ENCODE measurements at places on chromosomes 12 and 14.

DNA sequence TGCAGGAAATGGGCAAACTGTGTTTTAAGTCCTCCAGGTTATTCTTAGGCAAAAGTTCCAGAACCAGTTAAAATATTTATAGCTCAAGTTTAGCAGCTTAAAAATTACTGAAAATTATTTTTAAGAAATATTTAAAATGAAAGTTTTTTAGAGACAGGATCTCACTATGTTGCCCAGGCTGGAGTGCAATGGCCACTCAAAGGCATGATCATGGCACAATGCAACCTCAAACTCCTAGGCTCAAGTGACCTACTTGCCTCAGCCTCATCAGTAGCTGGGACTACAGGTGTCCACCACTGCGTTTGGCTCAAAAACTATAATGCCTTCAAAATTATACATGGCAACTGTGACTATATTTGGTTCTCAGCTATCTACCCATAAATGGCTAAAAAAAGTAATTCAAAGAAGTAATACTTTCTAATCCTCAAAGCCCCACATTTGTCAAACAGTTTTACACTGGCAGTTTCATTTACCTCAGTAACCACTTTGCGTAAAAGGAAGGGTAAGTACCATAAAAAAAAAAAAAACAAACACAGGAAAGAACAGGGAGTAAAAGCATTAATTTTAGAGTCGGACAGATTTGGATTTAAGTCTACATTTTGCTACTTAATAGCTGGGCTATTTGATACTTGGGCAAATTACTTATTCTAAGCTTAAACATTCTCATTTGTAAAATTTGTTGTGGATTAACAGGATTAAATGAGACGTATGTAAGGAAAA, 9.2 kb downstream of the KLHL28 start:
- no peak for DNase-seq

GRCh38 chr14:38207377-38207735, 348 bp upstream of the SSTR1 start:
- no peak for DNase-seq

DNA sequence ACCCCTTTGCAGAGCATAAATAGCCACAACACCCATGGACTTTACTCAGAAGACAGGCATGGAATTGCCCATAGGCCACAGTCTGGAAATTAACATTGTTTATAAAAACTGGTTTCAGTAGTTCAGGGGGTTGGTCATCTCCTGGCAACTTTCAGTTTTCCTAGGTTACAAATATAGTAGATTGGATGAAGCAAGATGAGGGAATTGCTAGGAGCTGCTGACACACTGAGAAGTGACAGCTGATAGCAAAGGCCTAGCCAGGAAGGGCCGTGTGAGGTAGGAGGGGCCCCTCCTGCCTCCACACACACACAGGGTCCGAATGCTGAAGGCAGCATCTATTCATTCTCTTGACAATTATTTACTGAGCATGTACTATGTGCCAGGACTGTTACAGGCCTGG, 8.3 kb downstream of the GALNT16 start:
- no peak for DNase-seq

DNA sequence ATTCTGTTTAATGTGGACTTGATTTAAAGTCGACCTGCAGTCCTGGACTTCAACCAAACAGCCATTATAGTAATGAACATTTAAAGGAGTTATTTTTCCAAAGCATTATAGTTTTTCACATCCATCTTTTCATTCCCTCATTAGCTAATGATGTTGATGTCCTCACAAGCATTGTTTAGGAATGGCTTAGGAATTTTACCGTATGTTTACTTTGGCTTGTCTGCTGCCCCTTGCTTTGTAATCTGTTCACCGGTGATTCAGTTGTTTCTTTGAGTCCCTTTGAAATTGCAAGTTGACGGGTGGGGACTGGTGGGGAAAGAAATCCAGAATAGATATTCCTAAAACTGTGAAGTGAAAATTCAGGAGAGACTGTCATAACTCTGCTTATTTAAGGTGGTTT, 25.4 kb downstream of the PRKCH start:
- no peak for DNase-seq

DNA sequence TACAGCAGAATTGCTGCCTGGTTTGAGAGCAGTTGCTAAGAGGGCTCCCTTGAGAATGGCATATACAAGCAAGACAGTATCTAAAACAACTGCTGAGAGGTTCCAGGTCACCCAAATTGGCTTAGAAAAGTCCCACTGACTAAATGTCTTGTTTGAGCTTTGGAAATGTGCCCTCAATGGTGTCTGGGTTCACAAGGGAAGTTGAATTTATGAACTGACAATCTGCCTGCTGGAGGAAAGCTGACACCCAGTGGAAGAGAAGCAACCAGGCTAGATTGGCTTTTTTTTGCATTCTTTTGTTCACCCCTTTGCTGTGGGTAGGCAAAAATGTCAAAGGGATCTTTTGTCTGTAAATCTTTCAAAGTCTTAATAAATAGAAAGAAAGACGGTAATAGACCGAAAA, 44.6 kb upstream of the NPFF start:
- no peak for DNase-seq

- DNase-seq = no peak
Measured at GRCh38 chr12:112977641-112978040, 678 bp upstream of the OAS2 start.

DNA sequence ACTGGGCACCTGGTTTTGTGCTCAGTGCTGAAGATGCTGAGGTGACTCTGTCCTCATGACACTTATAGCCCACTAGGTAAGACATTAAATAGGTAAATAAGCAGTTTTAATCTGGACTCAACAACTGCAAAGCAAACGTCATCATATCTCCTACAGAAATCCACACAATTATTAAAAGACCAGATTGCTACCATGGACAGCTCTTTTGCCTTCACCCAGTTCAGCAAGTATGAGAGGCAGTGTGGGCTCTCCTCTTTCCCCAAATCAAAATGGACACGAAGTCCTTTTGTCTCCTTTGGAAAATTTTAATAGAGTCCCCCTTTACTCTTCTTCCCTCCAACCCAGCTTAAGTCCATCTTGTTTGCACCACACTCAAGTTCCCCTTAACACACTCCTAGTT, 171.1 kb downstream of the RPAP3 start:
- no peak for DNase-seq

GRCh38 chr12:52147367-52147963, 44.3 kb downstream of the KRT80 start:
- DNase-seq = no peak

GRCh38 chr12:95949477-95950206, 6.5 kb downstream of the AMDHD1 start:
- DNase-seq = no peak

GRCh38 chr12:112303004-112303403, 79.2 kb downstream of the HECTD4 start:
- DNase-seq = peak; percentile 46

GRCh38 chr12:127078577-127079350, 1188.2 kb upstream of the TMEM132C start:
- no peak for DNase-seq

GRCh38 chr12:48038085-48038484, 33.8 kb upstream of the COL2A1 start:
- no peak for DNase-seq

- no peak for DNase-seq
Measured at GRCh38 chr12:42686514-42687172, 97.1 kb upstream of the PRICKLE1 start.

- DNase-seq = no peak
Measured at GRCh38 chr14:86243158-86243557, 713.2 kb downstream of the FLRT2 start.

DNA sequence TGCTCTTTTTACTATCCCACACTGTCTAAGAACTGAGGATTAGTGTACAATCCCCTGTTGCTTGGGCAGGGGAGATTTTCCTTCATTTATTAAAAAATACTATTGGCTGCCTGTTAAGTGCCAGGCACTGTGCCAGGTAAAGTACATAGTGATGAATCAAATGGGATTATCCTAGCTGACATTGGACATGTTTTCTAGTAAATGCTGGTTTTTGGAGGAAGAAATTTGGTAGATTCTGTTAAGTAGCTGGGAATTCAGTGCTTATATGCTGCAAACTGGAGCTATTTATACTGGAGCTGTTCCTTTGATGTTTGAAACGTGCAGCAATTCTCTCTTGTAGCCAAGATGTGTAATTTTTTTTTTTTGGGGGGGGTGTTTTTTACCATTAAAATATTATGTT, 299.6 kb downstream of the EMP1 start:
- no peak for DNase-seq

GRCh38 chr12:48779869-48780268, 9.0 kb downstream of the ADCY6 start:
- DNase-seq = no peak

DNA sequence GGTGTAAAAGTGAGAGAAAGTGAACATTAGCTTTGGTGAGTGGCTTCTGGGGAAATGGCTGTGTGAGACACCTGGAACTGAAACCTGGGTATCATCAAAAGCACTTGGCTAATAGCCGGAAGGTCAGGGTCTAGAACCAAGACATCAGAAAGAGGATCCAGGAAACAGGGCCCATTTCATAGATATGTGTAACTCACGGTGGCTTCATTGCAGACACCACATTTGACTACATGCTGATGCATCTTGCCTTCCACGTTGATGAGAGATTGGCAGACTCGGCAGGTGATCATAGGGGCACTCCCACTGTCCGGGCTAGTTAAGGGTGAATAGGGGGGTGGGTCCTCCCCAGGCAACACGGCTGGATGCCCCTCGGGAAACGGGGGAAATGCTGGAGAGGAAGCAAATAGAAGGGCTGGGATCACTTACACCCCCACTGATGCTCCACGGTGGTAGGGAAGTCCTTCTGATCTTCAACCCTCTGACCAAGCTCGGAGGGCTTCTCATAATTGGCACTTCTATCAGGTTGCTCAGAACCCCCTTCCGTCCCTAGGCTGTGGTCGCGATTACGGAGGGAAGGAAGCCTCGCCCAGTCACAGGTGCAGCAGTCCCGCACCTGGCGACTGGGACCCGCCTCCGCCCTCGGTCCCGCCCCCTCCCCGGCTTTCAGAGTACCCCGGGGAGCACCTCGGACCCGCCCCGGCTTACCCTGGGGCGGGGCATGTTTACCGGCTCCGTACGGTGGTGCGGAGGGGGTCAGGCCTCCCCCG, 593 bp downstream of the PIP4P1 start:
- DNase-seq = no peak

DNA sequence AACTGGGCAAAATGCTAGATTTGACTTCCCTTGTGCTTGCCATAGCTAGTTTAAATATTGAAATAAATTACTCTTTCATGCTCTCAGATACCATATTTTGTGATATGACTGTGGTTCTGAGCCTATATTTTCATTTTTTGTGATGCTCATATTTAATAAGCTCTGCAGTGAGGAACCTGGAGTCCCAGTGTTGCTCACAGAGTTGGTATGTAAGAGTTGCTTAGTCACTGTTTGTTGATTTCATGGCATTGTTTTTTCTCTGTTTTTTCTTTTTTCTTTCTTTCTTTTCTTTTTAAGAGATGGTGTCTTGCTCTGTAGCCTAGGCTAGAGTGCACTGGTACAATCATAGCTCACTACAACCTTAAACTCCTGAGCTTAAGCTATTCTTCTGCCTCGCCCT, 750.5 kb upstream of the TMEM132C start:
- DNase-seq = no peak

- no peak for DNase-seq
Measured at GRCh38 chr14:51304941-51305340, 64.9 kb downstream of the TMX1 start.

- no peak for DNase-seq
Measured at GRCh38 chr12:538731-539539, 79.2 kb downstream of the B4GALNT3 start.

GRCh38 chr14:71619472-71619871, 312.8 kb upstream of the RGS6 start:
- DNase-seq = no peak

Measured in GM18507 (cell line).